Kidney (tissue), 22 donors: ENCODE measurements at places on chromosomes 7 and 10.
A peak's percentile ranks its signal among the peaks of the same experiment; 100 is the strongest.

- no peak overlapping the region for H3K4me3 ChIP-seq
- H3K27ac ChIP-seq = no peak overlapping the region
- H3K27me3 ChIP-seq = peaks cover 9% of the 10 kb centered on the region
Observed at GRCh38 chr7:116521046-116521664, 3.7 kb upstream of the CAV1 start.

DNA sequence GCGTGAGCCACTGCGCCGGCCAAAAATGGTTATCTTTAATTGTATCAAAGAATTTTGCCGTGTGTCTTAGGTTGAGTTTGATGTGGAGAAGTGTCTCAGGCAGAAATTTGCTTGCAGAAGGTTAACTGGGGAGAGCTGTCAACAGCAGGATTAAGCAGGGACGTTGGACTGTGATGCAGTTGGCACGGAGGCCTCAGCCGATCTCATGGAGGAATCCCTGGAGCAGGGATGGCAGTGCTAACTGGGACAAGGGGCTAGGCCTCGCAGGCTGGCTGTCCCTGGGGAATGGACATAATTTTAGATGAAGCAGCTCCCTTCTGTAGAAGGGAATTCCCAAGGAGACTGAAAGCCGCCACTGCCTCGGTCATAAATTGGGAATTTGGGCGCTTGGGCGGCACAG is 12.3 kb upstream of the KIF5B start:
- H3K27ac ChIP-seq = no peak overlapping the region
- no peaks in the 10 kb centered on the region for H3K4me1 ChIP-seq
- no peak for DNase-seq
- no peaks in the 10 kb centered on the region for H3K36me3 ChIP-seq
- no peak overlapping the region for H3K4me3 ChIP-seq

DNA sequence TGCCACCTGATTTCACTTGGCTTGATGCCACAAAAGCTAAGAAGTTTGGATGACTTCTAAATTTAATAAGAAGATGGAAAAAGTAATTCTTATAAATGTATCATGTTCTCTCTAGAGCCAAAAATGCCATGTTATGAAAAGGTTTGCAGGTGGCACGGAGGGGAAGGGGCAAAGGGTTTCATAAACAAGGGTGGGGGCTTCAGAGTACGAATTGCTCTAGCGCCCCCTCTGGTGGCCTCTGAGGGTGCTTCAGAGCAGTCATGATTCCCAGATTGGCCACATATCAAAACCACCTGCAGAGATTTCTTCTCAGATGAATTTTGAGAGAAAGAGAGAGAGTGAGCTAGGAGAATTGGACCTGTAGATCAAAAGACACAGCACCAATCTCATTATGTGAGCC is 208.6 kb upstream of the YAE1 start:
- no peaks in the 10 kb centered on the region for H3K27me3 ChIP-seq
- H3K4me1 ChIP-seq = peaks cover 3% of the 10 kb centered on the region
- H3K4me3 ChIP-seq = no peak overlapping the region
- H3K27ac ChIP-seq = no peak overlapping the region
- no peaks in the 10 kb centered on the region for H3K36me3 ChIP-seq
- no peak for DNase-seq

GRCh38 chr10:32955299-32955772 is 2.7 kb downstream of the ITGB1 start:
- DNase-seq = no peak
- H3K4me1 ChIP-seq = peaks cover 34% of the 10 kb centered on the region
- H3K36me3 ChIP-seq = no peaks in the 10 kb centered on the region
- H3K27me3 ChIP-seq = no peaks in the 10 kb centered on the region

- no peaks in the 10 kb centered on the region for H3K27me3 ChIP-seq
- no peaks in the 10 kb centered on the region for H3K36me3 ChIP-seq
- no peak within 1 kb of the TSS for H3K27ac ChIP-seq
Observed at GRCh38 chr7:105581066-105581811, at the start of gene EFCAB10. TSS of gene EFCAB10 (minus strand) at chr7:105581493. CDS start at chr7:105581463, 30 bp downstream.

DNA sequence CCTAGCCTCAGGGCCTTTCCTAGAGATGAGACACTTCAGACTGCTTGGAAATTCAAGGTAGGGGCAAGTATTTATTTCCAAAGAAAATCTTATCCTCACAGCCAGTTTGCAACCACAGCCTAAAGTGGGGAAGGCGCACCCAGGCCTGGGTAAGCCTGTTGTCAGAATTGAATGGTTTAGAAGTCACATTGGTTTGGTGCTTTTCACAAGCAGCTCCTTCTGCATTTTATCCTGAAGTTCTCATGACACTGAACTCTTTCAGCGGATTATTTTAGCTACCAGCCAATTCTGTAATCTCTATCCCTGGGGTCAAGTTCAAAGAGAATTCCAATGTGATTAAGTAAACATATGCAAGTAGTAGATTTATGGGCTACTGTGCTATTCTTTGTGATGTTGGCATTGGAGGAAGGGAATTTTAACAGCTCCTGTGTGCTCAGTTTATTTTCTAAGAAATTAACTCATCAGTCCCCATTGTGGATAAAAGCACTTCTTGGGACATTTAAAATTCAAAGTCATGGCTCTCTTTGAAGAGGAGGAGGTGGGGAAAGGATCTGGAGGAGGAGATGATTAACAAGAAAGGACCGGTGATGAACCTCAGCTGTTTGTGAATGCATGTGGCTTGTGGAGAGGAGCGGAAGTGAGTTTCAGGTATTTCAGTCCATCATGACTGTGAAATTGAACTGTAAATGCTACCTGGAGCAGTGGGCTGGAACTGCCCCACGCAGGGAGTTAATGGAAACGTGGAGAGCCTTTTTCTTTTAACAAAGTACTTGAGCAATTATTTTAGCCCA is 90.2 kb upstream of the CACUL1 start:
- no peak overlapping the region for H3K27ac ChIP-seq
- DNase-seq = peak; percentile 58
- no peaks in the 10 kb centered on the region for H3K27me3 ChIP-seq
- no peaks in the 10 kb centered on the region for H3K4me1 ChIP-seq
- H3K4me3 ChIP-seq = no peak overlapping the region
- H3K36me3 ChIP-seq = no peaks in the 10 kb centered on the region

GRCh38 chr7:85829817-85830432 is 643.1 kb upstream of the SEMA3D start:
- no peaks in the 10 kb centered on the region for H3K27me3 ChIP-seq
- H3K4me1 ChIP-seq = no peaks in the 10 kb centered on the region
- no peak overlapping the region for H3K27ac ChIP-seq
- DNase-seq = no peak
- no peaks in the 10 kb centered on the region for H3K36me3 ChIP-seq
- no peak overlapping the region for H3K4me3 ChIP-seq

- H3K4me3 ChIP-seq = no peak overlapping the region
- no peaks in the 10 kb centered on the region for H3K36me3 ChIP-seq
- no peaks in the 10 kb centered on the region for H3K4me1 ChIP-seq
- H3K27me3 ChIP-seq = no peaks in the 10 kb centered on the region
- no peak for DNase-seq
Observed at GRCh38 chr10:132644527-132645246, 107.1 kb downstream of the INPP5A start.

DNA sequence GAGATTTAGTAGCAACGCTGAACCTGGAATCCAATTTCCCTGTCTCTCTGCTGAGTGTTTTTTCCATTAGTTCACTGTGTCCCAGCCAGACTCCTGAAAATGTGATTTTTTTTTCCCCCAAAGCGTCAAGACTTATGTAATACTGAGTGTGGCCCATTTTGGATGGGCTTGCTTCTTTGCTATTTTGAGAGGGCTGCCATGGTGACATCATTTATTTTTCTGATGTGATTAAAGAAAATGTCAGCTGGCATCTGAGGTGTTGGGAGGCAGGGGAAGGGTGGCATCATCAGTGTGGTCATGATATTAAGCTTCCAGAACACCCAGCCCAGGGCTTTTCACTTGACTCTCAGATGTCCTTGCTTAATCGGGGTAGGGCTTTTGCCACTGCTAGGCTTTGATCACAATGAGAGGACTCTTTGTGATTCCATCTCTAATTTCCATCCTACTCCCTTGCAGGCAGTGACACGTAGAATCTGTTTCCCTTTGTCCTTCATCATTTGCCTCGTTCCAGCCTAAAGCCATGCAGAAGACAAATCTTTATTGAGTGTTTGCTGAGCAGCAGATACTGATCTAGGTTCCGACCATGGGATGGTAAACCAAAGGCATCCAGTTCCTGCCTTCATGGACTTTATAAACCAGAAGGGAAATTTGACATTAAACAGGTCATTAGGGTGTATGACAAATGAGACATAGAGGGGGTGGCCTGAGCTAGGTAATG is 7.4 kb downstream of the ZNF365 start:
- no peak for DNase-seq
- no peaks in the 10 kb centered on the region for H3K4me1 ChIP-seq
- no peaks in the 10 kb centered on the region for H3K36me3 ChIP-seq
- H3K27me3 ChIP-seq = no peaks in the 10 kb centered on the region

GRCh38 chr7:51262796-51263531 is 53.6 kb downstream of the COBL start:
- H3K27me3 ChIP-seq = no peaks in the 10 kb centered on the region
- no peak overlapping the region for H3K4me3 ChIP-seq
- no peak for DNase-seq
- H3K27ac ChIP-seq = no peak overlapping the region
- H3K4me1 ChIP-seq = peaks cover 8% of the 10 kb centered on the region

- no peaks in the 10 kb centered on the region for H3K4me1 ChIP-seq
- H3K27ac ChIP-seq = no peak overlapping the region
- no peaks in the 10 kb centered on the region for H3K27me3 ChIP-seq
- no peaks in the 10 kb centered on the region for H3K36me3 ChIP-seq
Observed at GRCh38 chr10:48945441-48946130, 5.9 kb upstream of the LRRC18 start.

- no peaks in the 10 kb centered on the region for H3K36me3 ChIP-seq
- H3K27ac ChIP-seq = no peak overlapping the region
- no peak for DNase-seq
- H3K27me3 ChIP-seq = no peaks in the 10 kb centered on the region
- no peak overlapping the region for H3K4me3 ChIP-seq
Observed at GRCh38 chr7:36639826-36640225, 84.5 kb downstream of the AOAH start.

DNA sequence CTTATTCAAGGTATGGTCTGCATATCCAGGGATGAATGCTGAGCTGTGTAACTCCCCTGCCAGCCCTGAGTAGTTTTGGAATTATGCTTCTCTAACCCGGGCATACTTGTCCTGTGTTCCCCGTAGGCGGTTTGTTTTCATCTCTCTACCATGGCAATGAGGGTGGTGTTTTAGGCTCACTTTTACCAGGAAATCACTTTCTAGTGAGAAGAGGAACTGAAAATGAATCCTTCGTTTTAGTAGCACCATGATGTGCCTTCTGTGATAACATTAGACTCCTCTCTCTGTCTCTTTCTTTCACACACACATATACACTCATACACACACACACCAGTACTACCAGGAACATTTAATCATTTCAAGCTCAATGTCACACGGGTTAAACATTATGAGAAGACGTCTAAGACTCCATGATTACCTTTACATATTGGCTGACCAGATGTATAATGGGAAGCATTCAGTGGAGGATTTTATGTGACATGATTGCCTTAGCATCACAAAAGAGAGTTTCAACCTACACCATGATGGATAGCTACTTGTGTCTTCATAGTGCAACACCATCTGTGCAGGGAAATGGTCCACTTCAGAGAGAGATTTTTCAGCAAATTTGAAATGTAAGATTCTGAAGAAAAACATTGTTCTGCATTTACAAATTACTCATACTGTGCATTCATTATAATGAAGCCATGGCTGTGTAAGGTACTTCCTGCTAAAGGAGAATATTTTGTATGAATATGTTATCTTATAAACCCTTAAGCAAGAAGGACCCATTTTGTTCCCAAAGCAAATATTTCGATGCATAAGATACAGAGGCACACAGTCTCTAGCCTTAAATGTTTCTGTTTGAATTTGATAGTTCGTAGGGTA is 31.0 kb upstream of the PFKP start:
- DNase-seq = no peak
- H3K36me3 ChIP-seq = no peaks in the 10 kb centered on the region
- no peak overlapping the region for H3K27ac ChIP-seq
- H3K27me3 ChIP-seq = no peaks in the 10 kb centered on the region

GRCh38 chr10:35486297-35486990 is 118.7 kb upstream of the GJD4 start:
- DNase-seq = no peak
- no peaks in the 10 kb centered on the region for H3K36me3 ChIP-seq
- H3K4me1 ChIP-seq = no peaks in the 10 kb centered on the region
- H3K27me3 ChIP-seq = no peaks in the 10 kb centered on the region
- no peak overlapping the region for H3K27ac ChIP-seq

GRCh38 chr10:46106410-46107255 is 60.6 kb upstream of the MSMB start:
- peak; percentile 76 for DNase-seq
- peak overlapping the region; percentile 37 for H3K4me3 ChIP-seq
- no peaks in the 10 kb centered on the region for H3K36me3 ChIP-seq
- H3K27ac ChIP-seq = no peak overlapping the region

- peak; percentile 70 for DNase-seq
- H3K27ac ChIP-seq = no peak overlapping the region
- H3K36me3 ChIP-seq = no peaks in the 10 kb centered on the region
- no peak overlapping the region for H3K4me3 ChIP-seq
Observed at GRCh38 chr10:77949167-77949566, 22.6 kb upstream of the DLG5 start.

- H3K4me3 ChIP-seq = no peak overlapping the region
- DNase-seq = peak; percentile 92
- H3K27me3 ChIP-seq = no peaks in the 10 kb centered on the region
- H3K27ac ChIP-seq = no peak overlapping the region
- no peaks in the 10 kb centered on the region for H3K36me3 ChIP-seq
Observed at GRCh38 chr7:22488643-22489462, 11.1 kb downstream of the STEAP1B start.

GRCh38 chr10:66837335-66837734 is 88.5 kb upstream of the LRRTM3 start:
- no peaks in the 10 kb centered on the region for H3K27me3 ChIP-seq
- no peak overlapping the region for H3K27ac ChIP-seq
- no peaks in the 10 kb centered on the region for H3K4me1 ChIP-seq
- peak; percentile 64 for DNase-seq

GRCh38 chr7:48351900-48352299 is 180.6 kb downstream of the ABCA13 start:
- H3K36me3 ChIP-seq = no peaks in the 10 kb centered on the region
- no peak overlapping the region for H3K4me3 ChIP-seq
- no peaks in the 10 kb centered on the region for H3K27me3 ChIP-seq
- H3K27ac ChIP-seq = no peak overlapping the region

DNA sequence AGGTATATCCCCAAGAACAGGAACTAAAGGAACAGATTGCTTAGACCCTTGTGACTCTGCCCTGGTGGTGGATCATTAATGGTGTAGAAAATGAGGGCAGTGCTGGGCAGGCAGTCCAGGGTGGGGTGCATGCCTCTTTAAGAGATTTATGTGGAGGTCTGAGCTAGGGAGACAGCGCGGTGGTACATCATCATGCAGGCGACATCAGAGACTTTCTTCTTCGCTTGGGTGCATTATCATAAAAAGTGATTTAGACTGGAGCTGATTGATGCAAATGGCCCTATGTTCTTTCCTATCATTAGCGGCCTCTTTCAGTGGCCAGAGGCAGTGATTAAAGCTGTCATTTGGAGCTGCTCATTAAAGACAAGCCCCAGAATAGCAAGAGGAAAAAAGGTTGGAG is 519.1 kb upstream of the GALNT17 start:
- H3K27me3 ChIP-seq = no peaks in the 10 kb centered on the region
- DNase-seq = no peak
- no peak overlapping the region for H3K4me3 ChIP-seq
- H3K4me1 ChIP-seq = no peaks in the 10 kb centered on the region

- no peak overlapping the region for H3K4me3 ChIP-seq
- peaks cover 6% of the 10 kb centered on the region for H3K36me3 ChIP-seq
- no peaks in the 10 kb centered on the region for H3K4me1 ChIP-seq
- peak; percentile 85 for DNase-seq
Observed at GRCh38 chr7:24819916-24820689, 62.8 kb upstream of the GSDME start.

- no peak for DNase-seq
- no peaks in the 10 kb centered on the region for H3K27me3 ChIP-seq
- H3K4me3 ChIP-seq = no peak overlapping the region
- no peaks in the 10 kb centered on the region for H3K4me1 ChIP-seq
Observed at GRCh38 chr10:8600192-8600591, 545.7 kb downstream of the GATA3 start.
